ENCODE measurements at places on chromosomes 16 and 17.

DNA sequence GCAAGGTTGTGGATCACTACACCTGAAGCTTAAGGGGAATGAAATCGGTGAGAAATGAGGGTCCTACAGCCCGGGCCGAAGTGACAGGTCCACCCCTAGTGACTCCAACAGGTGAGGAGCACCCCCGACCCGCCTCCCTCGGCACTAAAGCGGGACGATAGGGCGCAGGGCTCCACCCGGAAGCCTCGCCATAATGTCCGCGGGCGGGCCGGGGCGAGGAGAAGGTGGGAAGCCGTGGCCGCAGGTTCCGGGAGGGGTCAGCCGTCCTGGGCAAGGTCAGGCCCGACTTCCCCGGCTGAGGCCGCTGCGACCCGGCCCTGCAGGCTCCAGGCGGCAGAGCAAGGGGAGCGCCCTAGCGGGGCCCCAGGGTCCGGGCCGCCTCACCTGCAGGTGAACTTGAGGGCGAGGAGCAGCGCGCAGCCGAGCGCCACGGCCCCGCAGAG is 543 bp downstream of the TXNDC11 start:
- DNase-seq: peak; percentile 15

- no peak for DNase-seq
Observed at GRCh38 chr16:7420079-7420478, 87.4 kb downstream of the RBFOX1 start.

- no peak for DNase-seq
Observed at GRCh38 chr17:65902831-65903522, 289.0 kb downstream of the CEP112 start.

DNA sequence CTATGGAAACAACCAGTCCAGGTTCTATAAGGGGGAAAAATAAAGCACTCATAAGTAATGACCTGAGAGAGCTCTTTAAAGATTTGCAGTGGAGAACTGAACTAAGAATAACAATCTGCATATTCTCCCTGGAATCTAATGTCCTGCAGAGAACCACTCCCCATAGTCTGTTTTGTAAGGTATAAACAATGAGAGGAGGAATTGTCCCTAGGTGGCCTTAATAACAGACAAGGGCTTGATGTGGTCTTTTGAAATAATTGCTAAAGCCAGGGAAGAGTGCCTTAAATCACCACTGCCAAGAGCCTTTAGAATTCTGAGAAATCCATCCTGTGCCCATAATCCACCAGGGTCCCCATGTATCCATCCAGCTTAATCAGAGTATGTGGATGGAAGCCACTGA is 106.3 kb downstream of the CDH11 start:
- DNase-seq: no peak

DNA sequence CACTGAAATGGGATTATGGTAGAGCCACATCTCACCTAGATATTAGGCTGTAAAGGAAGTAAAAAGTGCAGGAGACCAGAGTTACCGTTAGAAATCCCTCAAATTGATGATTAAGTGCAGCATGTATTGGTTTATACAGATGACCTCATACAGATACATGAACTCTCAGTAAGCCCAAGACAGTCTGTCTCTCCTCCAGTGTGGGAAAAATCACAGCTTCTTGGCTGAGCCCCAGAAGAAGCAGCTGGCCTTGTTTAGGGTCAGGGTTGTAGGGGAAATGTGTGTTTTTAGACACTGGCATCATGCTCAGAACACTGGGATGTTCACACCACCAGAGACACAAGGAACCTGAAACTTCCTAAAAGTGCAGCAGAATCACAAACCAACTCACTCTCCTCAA is 135.9 kb downstream of the KATNIP start:
- DNase-seq: no peak

Measured in T follicular helper cell (primary cell).